Large intestine (tissue), 12 donors: ENCODE measurements at places on chromosomes 12 and 14.

- DNase-seq: no peak
Measured at GRCh38 chr12:67471810-67472209, 176.7 kb upstream of the DYRK2 start.

DNA sequence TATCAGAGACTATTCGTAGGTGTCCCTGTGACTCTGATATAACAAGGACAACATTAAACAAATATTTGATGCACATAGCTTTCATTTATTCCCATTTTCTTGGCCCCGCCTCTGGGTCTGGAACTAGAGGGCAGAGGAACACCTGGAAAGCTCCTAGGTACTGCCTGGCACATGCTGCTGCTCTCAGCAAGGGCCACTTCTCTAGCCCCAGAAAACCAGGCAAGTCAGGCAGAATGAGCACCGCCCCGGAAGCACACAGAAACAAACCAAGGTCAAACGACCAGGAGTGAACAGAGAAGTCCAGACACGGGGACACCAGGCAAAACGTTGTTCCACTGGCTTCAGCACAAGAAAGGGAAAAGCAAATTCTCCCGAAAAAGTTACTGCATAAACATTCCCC lies 76.1 kb downstream of the TTC7B start:
- DNase-seq: no peak

DNA sequence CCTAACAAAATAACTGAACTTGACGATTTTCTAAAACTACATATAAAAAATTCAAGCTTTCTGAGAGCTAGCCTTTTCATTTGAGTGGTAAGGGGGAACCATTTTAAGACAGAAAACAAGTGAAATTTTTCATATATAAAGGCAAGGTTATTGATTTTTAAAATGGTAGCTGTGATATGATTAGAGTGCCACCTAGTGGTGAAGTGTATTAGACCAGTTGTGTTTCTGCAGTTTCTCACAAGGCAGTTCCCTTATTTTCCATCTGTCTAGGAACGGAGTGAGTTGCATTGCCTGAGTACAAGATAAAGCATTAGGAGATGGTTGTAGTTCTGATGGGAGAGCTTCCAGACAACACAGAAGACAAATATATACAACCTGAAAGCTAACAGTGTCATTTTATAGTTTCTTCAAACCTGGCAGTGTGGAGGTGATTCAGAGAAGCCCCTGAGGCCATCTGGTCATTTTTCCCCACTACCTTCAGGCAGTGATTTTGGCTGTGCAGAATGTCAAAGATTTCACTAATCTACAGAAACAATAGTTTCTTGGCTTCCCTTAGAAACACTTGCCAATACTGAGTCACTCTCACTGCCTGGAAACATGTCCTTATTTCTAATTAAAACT lies 180.8 kb downstream of the C12orf50 start:
- peak; percentile 26 for DNase-seq

- no peak for DNase-seq
Measured at GRCh38 chr14:24084440-24084839, 9.7 kb upstream of the PCK2 start.

DNA sequence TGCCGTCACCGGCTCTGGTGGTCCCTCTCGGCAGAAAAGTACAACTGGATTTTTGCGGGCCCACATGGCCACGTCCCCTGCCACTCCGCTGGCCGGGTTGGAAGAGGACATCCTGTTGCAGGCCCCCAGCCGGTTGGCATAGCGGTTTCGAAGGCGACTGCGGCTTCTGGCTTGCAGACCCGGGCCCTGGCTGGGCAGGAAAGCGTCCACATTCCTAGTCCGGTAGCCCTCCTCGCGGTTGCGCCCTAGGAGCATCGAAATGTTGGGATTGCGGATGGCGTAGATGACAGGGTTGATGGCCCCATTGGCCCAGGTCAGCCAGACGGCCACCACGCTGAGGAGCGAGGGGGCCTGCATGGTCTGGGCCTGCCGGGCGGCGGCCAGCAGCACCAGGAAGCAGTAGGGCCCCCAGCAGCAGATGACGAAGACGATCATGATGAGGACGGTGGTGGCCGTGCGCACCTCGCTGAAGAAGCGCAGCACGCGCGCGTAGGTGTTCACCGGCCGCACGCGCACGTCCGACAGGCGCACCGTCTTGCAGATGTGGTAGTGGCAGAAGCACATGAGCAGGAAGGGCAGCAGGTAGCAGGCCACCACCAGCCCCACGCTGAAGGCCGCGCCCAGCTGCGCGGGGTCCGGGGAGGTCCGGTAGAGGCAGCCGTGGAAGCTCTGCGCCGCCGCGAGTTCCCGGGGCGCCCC lies 1.2 kb downstream of the GPR135 start:
- no peak for DNase-seq

DNA sequence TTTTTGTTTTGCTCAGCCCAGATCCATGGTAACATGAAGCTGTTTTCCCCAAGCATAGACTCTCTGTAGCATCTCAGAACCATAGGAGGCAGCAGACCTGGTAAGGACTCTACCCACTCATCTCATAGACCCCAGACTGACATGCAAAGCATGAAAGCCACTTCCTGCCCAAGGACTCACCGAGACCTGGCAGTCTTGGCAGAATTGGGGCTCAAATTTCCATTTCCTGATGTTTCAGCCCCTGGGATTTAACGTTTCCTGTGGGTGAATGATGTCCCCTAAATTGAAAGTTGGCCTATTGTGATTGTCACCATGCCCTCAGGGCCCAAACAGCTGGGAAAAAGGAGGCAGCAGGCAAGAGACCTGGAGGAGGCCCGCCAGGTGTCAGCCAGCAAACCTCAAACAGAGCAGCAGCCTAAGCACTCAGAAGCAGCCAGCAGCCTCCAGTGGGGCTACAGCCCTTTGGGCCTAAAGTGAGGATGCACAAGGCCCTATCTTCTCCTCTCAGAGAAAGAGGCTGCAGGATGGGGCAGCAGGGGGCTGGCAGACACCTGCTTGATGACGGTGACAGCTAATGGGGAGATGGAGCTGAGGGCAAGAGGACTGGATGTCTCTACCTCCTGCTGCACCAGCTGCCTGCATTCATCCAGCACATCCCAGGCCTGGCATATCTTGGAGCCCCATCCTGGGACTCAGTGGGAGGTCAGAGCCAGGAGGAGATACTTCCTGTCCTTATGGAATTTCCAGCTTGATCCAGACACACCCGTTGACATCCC lies 8.5 kb downstream of the KRT85 start:
- no peak for DNase-seq

- peak; percentile 70 for DNase-seq
Measured at GRCh38 chr14:69088586-69088985, 64.3 kb downstream of the DCAF5 start.

DNA sequence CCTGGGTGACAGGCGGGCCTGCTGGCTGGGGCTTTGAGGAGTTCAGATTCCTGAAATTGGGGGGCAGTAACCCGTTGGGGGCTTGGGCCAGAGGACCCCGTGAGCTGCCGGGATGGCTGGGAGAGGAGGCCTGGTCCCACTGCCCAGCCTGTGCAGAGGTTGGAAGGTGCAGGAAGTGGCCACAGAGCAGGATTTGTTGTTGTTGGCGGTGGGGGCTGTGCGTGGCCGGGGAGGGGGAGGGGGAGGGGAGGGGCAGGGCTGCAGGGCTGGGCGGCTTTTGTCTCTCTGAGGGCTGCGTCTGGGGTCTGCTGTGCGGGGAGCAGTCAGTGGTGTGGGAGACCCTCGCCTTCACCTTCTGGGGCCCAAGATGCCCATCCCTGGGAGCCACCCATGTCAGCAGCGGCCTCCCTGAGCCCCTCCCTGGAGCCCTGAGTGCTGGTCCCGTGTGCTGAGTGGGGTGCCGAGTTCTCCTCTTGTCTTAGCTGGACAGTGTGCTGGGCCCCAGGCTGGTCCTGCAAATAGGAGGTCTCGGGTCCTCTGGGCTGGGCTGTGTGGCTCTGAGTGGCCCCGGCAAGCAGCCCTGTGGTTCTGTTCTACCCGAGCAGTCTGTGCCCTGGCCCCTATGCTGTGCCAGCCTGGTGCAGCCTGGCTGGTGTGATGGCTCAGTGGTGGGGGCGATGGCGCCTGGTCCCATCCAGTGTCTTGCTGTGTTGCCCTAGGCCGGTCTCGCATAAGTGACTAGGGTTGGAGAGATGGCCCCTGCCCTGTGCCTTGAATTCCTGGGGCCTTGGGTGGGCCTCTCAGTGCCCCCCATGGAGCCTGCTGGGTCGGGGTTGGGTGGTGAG lies 10.3 kb downstream of the KIF26A start:
- no peak for DNase-seq

DNA sequence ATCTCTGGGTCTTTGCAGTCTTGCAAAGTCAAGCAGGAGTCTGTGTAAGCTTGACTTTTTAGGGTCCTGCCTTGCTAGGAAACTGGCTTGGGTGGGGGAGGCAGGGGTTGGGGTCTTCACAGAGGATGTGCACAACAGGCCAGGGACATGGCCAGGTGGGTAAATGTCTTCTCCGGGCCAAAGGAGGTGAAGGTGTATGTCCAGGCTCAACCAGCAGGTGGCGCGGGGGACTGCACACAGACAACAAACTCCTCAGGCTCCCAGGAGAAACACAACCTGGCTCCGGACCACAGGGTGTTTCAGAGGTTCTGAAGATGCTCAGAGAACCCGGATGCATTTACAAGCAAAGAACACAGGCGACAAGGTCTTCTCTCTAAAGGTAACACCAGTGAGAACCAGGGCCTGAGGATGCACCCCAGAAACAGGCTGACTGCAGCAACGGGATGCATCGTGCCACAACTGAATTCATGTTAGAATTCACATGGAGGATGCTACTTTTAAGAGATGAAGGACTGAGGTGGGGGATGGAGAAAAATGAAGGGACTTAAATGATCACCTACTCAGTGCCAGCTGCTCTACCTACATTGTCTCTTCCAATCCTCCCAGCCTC lies 56.0 kb downstream of the PLEKHG3 start:
- DNase-seq: peak; percentile 48

- DNase-seq: no peak
Measured at GRCh38 chr12:26369588-26369987, 174.2 kb downstream of the SSPN start.

- peak; percentile 21 for DNase-seq
Measured at GRCh38 chr14:89469210-89470198, 52.5 kb upstream of the FOXN3 start.

DNA sequence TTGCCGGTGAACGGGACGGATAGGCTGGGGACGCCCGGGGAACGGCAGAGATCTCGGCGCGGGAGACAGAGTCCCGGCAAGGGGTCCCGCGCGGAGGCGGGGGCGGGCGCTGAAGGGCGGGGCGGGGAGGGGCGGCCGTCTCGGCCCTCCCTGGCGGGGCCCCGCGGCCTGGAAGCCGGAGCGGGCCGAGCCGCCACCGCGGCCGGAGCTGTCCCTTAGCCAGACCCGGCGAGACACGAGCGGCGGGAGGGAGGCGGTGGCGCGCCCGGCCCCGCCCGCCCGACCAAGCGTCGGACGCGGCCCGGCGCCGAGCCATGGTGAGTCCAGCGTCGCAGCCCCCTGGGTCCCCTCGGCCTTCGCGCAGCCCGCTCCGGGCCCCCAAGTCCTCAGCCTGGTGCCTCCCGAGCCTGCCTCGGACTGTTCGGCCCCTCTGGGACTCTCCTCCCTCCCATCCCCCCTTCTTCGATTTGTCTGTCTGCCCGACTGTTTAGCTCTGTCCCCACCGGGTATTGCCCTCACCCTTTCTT lies at the start of gene ARHGEF40:
Gene ARHGEF40, plus strand, starts transcription at position 222 of the 527 bp plus-strand sequence. Its CDS starts 93 bp downstream, at position 315.
- peak; percentile 25 for DNase-seq

DNA sequence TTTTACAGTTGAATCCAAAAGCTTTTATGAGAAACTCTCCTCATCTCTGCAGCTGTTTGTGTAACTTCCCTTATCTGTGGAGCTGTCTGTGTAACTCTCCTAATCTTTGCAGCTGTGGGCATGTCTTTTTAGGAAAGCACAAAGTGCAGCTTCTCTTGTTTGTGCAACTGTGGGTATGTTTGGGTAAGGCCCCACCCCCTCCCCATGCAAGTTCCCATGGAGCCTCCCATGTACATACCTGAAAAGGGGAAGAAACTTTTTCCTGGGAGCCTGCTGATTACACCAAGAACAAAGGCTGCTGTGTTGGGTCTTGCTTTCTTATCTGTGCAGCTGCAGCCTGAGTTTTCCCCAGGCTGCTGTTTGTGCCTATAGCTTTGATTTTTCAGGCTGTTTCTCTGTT lies 42.7 kb upstream of the CDKN3 start:
- DNase-seq: peak; percentile 82

- no peak for DNase-seq
Measured at GRCh38 chr12:49720214-49720613, 13.0 kb upstream of the FMNL3 start.

GRCh38 chr12:31035226-31035625 lies 38.4 kb upstream of the DDX11 start:
- no peak for DNase-seq

DNA sequence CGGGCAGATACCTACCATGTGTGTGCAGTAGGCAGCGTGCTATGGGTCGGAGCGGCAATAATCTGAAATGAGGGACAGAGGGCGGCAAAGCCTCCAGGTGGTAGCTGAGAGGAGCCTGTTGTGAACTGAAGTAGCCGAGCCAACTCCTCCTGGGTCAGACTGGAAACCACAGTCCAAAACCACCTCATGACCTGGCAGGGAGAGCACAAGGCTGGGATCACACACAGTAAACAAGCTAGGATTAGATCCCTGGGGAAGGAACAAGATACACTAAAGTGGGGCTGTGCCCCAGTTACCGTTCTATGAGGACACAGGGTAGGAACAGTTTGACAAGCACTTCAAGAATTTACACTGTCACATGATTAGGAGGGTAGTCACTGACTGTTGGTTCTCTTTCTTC lies 49.0 kb downstream of the AREL1 start:
- DNase-seq: no peak

GRCh38 chr12:3071107-3071506 lies 6.1 kb upstream of the TSPAN9 start:
- DNase-seq: peak; percentile 66

GRCh38 chr14:78340250-78340649 lies 170.1 kb downstream of the NRXN3 start:
- no peak for DNase-seq

- DNase-seq: no peak
Measured at GRCh38 chr14:104212206-104213095, 74.1 kb downstream of the KIF26A start.

- DNase-seq: no peak
Measured at GRCh38 chr12:80313209-80313608, 130.8 kb upstream of the PTPRQ start.

- no peak for DNase-seq
Measured at GRCh38 chr14:62684376-62684775, 360.9 kb downstream of the KCNH5 start.
